Midbrain (tissue), 1 donor: ENCODE measurements at places on chromosomes 3 and 15.

DNA sequence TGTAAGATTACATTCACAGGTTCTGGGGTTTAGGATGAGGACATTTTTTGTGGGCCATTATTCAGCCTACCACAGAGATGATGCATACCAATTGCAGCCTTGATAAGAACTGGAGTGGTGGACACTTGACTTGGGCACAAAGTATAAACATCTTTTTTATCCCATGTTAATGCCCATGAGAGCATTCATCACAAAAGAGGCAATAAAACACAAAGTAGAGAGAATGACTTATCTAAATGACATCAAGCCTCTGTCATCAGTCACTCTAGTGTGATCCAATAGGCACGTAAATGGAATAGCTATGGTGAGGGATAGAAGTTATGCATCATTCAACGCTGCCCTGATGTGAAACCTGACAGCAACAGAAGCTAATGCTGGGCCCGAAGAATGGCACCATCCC, 25.8 kb downstream of the VEPH1 start:
- no peak for DNase-seq

DNA sequence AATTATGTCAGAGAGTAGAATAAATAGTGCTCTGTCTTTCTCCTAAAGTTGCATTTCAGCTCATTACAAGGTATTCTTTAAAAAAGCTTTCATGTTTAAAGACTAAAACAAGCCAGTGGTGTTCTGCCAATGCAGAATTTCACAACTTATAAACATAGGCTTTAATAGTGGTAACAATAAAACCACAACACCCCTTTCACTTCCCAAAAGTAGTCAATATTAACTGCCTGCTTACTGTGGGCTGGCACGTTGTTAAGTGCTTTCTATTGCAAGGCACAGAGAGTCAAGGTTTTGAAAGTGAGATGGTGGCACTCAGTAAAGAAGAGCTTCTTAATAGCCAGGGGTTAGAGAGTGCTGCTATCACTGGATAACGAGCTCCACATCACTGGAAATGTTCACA, 8.4 kb upstream of the RTP1 start:
- no peak for DNase-seq

DNA sequence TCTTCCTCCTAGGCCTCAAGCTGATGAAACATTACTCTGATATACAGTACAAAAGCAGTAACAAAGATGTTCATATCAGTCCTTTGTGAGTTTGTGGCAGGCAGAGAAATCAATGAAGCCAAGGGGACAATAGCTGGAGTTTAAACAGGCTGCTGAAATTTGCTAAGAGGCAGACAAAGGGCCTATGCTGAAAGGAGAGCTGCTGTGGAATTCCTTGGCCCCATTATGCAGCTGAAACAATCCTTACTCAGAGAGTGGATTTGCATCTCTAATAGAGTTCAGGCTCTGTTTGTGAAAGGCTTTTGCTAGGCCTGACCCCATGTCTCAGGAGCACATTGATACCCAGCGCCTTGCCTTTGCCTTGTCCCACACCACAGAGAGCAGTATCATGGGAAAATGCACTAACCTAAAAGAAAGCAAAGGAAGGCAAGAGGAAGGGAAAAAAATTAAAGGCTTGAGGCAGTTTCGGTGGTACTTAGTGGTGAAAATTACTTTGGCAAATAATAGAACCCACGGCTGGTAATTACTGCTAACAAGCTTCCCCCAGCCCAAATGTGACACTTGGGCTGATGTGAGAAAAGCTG, 195.0 kb upstream of the EPHA3 start:
- DNase-seq, result peak; percentile 47

- DNase-seq, result no peak
Measured at GRCh38 chr3:101890716-101891115, 41.4 kb downstream of the NFKBIZ start.

- no peak for DNase-seq
Measured at GRCh38 chr15:50880651-50881114, 27.8 kb upstream of the AP4E1 start.

DNA sequence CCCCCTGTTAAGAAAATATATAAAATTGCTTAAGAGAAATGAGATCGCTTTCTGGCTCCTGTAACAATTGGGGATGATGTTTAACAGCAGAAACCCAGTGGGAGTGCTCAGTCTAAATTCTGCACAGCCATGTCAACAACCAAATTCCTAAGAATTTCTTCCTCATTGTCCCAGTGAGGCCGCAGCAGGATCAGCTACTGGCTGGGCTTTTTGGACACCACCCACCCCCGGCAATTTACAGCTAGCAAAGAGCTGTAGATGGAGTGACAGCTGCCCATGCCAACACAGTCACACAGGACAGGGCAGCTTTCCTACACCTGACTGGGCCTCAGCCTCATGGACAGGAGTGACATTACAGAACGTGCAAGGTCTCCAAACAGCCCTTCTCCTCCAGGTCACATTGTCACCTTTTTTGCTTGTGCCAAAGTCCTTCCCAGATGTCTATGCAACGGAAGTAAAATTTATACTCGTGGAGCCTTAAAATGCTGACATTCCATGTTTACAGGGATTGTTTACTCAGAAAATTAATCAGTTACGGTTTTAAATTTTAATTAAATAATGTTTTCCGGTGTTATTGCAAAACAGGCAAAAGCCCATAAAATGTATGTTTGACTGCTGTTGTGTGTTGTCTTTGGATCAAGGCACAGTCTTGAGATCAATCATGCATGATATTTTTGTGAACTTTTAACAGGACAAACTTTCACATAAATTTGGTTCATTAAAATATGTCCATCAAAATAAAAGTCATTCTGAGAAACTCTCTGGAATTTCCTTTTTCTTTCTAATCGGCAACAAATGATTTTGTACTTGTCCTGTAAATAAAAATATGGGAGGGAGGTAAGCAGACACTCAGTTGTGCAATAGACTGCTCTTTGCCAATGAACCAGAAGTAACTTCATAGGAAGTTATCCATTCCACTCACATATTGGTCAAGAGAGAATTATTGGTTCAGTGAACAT, 943.2 kb downstream of the MCTP2 start:
- no peak for DNase-seq

GRCh38 chr15:92892201-92892555, 7.9 kb upstream of the CHD2 start:
- no peak for DNase-seq

- no peak for DNase-seq
Measured at GRCh38 chr3:23106666-23107065, 96.5 kb upstream of the UBE2E2 start.

DNA sequence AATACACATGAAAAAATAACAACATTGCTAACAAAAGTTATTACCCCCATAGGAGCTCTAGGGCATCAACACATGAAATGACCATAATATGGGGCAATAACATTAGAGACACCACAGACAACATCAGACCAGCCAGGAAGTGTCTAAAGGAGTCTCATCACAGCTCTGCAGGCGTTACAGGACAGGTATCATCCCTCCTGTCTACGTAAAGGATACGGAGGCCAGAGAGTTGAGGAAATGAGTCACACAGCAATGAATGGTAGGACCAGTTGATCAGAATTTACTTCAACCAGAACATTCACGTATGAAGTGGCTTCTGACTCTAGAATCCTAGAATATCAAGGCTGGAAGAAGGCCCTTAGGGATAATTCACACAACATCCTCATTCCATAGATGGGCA, 1.8 kb downstream of the NME9 start:
- DNase-seq, result no peak

- DNase-seq, result no peak
Measured at GRCh38 chr15:89330881-89331595, 3.6 kb downstream of the POLG start.

- no peak for DNase-seq
Measured at GRCh38 chr3:157650172-157650571, 147.0 kb upstream of the VEPH1 start.

GRCh38 chr3:97699889-97700288, 64.7 kb upstream of the ARL6 start:
- no peak for DNase-seq

- no peak for DNase-seq
Measured at GRCh38 chr3:134468519-134468918, 17.3 kb downstream of the ANAPC13 start.
